ENCODE measurements at places on chromosomes 11 and 22. TPM values are rescaled to one million over a fixed set of nuclear protein-coding genes. Genes with fewer than 3 reads are reported as not detected.

- no peak for DNase-seq
Measured at GRCh38 chr11:121123496-121124069, 22.5 kb downstream of the TECTA start.

DNA sequence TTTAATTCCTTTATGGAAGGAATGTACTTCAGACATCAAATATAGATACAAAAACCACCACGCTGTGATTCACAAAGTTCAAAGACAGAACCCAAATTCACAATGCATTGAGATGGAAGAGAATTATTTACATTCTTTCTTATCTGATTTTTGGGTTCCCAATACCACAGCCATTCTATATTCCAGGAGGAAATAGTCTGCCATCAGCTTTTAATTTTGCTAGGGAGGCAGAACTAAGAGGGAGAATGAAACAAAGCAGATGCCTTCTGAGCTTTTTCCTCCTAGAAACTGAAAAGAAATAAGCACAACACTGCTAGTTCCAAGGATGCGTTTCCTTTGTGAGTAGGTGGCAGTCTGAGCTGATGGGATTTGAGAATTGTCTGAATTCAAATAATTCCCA lies 283.0 kb upstream of the NARS2 start:
- DNase-seq = no peak

- DNase-seq = no peak
Measured at GRCh38 chr22:44362249-44363012, 49.7 kb upstream of the SHISAL1 start.

GRCh38 chr11:133123366-133123765 lies 408.9 kb downstream of the OPCML start:
- no peak for DNase-seq

GRCh38 chr22:19127329-19128008 lies 3.6 kb upstream of the TSSK2 start:
- DNase-seq = no peak

Gene ATP5MG
- total RNA-seq = 263 TPM

Gene ABCC8
- total RNA-seq = 80.5 TPM

Gene OVCH2
- total RNA-seq = 2.0 TPM

Gene OR8G5
- total RNA-seq = not detected

Measured in type B pancreatic cell (in vitro differentiated cells).